Activated CD4-positive, alpha-beta memory T cell treated with anti-CD3 and anti-CD28 coated beads for 36 hours (primary cell): ENCODE measurements at places on chromosomes 13 and 19. TPM values are rescaled to one million over a fixed set of nuclear protein-coding genes. Genes with fewer than 3 reads are reported as not detected.

The TEX26 gene
- not detected for total RNA-seq

The TINCR gene
- 1.1 TPM for total RNA-seq

The CYP4F12 gene
- not detected for total RNA-seq

The TMEM145 gene
- total RNA-seq: not detected

The SPRY2 gene
- 0.29 TPM for total RNA-seq

The KCNN4 gene
- 130 TPM for total RNA-seq

GRCh38 chr19:8057545-8058270 lies 5.1 kb downstream of the CCL25 start:
- DNase-seq: no peak

DNA sequence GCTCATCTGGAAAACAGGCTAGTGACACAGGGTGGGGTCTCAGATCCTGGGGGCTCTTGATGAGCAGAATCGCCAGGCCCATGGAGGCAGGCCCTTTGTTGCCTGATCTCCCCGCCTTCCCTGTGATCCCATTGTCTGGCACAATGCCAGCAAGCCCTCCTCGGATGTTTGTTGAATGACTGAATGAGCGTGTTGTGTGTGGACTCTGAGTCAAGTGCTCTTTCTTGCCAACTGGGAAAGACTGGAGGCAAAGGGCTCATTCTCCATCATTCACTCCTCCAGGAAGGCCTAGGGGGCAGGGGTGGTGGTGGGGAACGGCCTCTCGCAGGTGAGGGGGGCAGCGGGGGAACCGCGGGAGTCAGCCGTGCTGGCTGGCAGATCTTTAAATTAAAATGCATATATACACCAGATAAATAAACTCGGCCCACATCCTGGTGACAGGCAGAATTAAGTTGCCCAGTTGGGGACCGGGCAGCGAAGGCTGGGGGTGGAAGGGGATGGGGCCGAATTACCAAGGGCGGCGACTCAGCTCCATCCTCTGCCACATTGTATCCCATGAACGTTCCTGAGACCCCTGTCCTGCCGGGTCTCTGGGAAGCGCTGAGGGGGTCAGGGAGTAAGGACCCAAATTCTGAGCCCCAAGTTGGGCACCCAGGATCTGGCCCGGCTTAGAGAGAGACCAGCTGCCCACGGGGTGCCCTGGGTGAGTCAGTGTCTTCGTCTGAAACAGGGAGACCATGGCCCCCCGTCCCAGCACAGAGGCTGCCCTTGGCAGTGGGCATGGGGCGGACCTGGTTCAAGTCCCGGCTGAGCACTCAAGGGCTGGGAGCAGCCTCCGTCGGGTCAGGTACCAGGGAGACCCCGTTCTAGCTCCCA lies 24.5 kb downstream of the EFNA2 start:
- DNase-seq: no peak

GRCh38 chr13:77230560-77230959 lies 96.3 kb downstream of the MYCBP2 start:
- DNase-seq: peak; percentile 33

- DNase-seq: no peak
Observed at GRCh38 chr13:50319635-50320255, 304.5 kb downstream of the KCNRG start.

GRCh38 chr19:3520166-3521103 lies 14.3 kb downstream of the FZR1 start:
- no peak for DNase-seq

DNA sequence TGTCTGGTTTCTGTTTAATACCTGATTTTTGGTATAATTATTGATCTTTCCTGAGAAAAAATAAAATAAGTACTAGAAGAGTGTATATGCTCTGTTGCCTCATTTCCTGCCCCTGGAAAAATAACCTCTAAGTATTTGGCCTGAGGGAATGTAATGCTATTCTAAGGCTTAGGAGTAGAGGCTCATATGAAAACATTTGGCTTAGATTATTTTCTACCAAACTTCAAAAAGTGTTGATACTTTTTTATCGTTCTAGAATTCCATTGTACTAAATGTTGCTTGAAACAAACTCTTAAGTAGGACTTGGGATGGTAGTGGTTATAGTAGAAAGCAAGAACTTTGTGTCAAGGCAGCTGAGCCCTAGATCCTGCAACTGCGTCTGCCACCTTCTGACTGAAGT lies 57.8 kb downstream of the COG3 start:
- DNase-seq: no peak

DNA sequence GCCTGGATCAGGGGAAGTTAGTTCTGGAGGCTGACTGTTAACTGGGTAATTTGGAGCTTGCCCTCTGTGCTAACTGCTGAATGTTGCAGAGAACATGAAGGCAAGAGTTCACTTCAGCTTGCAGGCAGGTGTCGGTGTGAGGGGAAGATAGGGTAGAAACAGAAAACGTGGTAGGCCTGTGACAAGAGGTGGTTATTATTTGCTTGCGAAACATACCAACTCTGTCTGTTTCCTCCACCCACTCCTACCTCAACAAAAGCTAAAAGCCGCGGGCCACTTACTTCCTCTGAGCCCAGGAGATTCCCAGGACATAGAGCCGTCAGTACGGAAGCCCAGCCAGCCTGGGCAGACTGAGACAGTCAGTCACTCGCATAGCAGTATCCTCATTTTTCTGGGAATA lies 119.2 kb upstream of the ABCC4 start:
- DNase-seq: no peak

DNA sequence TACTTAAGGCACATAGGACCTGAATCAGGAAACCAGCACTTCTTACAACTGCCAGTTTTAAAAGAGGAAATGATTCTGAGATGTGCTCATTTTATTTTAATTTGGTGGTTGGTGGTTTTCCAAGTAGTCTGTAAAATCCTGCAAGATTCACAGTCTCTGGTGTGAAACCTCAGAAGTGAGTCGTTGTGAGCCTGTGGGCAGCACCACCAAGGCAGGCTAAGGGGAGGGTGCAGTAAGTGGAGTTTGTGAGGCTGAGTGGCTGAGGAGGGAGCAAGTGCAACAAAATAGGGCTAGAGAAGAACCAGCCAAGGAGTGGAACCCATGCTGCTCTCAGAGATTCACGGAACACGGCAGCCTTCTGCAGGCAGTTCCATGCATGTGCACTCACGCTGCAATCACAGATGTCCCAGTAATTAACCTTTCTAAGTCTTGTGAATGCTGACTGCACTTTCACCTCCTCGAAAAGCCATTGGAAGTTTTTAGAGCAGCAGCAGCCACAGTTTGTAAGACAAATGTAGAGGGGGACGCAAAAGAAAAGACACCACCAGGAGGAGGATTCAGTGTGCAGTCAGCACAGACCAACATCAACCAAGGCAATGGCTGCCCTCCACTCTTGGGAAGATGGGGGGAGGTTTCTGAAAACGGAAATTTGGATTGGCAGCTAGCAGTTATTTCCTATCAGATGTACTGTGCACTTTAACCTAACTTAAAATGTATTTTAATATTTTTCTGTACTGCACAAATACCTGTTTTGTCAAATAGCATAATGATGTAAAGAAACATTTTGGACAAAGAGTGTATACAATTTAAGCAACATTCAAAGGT lies 44.9 kb downstream of the ESD start:
- DNase-seq: peak; percentile 74
